ENCODE measurements at places on chromosomes 4 and X.
A peak's percentile ranks its signal among the peaks of the same experiment; 100 is the strongest.

GRCh38 chr4:2273221-2273620, 11.3 kb upstream of the MXD4 start:
- no peak for DNase-seq

DNA sequence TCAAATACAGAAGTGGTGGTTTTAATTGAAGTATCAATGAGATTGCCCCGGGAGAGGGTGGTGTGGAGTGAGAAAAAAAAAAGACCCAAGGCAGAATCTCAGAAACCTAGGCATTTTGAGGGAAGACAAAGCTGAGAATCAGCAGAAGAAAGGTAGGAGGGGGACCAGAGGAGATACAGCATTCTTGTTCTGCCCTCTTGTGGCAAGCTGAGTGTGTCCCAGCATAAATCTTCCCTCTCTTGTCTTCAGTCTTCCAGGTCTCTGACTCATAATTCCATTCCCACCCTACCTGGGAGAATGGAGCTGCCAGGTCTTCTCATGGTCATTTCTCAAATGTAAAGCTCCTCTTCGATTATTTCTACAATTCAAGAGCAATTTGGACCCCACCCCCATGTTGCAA, 32.7 kb upstream of the MAGED1 start:
- peak; percentile 14 for DNase-seq

- no peak for DNase-seq
These were observed 38.3 kb downstream of the ACOX3 start for GRCh38 chr4:8402181-8402597.

DNA sequence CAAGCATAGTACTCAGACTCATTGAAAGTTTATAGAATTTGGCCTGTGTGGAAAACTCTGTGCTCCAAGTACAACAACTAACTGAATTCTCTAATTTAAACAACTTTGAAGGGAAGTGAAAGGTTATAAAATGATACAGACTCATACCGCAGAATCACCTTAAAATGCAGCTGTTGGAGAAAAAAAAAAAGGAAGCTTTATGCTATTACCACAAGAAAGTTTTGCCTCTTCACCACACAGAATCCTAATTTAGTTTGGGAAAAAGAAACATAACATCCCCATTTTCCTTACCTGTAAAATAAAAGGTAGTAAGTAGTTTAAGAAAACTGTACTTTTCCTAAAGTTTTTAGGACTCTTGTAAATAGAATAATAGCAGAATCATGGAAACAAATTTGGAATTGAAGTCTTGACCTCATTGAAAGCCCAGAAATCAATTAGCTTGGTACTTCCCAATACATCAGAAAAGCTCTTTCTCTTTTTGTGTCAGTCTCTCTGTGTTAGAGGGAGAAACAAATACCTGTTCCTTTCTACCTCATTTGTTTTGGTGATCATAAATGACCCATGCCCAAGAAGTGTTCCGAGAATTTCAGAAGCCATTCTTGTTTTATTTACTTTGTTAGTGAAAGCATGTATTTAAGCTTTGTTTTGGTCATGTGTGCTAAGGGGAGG, 78.8 kb downstream of the NFKB1 start:
- no peak for DNase-seq

DNA sequence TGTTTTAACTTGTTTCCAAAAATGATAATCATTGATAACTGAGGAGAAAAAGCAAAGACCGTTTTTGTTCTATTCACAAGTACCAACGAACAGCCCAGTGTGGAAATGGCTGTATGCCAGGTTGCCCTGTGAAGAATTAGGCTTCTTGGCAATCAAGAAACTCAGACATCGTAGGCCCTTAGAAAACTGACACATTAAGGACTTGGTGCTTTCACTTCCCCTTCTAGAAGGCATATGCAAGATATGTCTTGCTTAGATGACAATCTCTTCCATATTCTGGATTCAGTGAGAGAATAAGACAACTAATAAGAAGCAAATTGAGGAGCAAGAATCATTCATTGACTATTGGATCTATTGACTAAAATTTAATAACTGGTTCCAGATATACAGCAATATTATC, 56.6 kb downstream of the ANAPC10 start:
- DNase-seq = peak; percentile 29

GRCh38 chrX:39309721-39310152, 508.5 kb downstream of the MID1IP1 start:
- DNase-seq = peak; percentile 89

- no peak for DNase-seq
These were observed 206.6 kb upstream of the HS3ST1 start for GRCh38 chr4:11635342-11635741.

DNA sequence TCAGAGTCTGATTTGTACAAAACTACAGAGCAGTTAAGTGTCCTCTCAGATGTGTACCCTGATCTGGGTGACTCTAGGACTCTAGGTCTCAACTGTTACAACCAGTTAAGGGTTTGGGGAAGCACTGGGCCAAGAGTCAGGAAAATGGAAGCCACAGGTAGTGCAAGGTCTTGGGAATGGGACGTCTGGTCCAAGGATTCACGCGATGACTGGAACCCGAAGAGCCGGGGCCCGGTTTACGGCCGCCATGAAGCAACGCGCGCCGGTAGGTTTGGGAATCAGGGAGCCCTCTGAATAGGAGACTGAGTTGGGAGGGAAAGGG, 321 bp upstream of the HPRT1 start:
- DNase-seq = no peak

GRCh38 chr4:82560853-82561785, 669 bp downstream of the TMEM150C start:
- peak; percentile 5 for DNase-seq

DNA sequence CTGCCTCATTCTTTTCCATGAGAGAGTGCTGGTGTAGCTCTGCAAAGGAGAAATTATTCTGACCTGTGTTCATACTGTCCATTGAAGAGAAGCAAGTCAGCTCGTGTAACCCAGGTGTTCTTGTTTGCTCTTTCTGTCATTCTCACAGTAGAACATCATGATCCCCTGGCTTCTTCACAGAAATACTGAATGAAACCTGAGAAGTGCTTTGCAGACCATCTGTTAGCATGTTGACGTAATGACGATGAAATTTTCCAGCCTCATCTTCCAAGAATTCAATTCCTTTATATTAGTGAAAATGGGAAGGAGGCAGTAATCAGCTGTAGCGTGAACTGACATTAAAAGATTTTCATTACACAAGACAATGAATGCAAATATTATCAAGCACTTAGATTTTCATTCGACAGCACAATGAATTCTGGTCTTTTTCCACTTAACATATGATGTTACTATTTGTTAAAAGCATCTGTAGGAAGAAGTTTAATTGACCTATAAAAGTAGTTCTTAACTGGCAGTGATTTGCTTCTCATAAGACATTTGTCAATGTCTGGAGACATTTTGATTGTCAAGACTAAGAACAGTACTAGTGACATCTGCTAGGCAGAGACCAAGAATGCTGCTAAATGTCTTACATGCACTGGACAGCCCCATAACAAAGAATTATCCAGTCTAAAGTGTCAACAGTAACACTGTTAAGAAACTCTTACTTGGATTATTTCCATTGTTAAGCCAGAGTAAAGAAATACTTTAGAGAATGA, 246.3 kb downstream of the BANK1 start:
- no peak for DNase-seq

GRCh38 chr4:17765514-17766286, 15.7 kb downstream of the FAM184B start:
- DNase-seq = no peak

DNA sequence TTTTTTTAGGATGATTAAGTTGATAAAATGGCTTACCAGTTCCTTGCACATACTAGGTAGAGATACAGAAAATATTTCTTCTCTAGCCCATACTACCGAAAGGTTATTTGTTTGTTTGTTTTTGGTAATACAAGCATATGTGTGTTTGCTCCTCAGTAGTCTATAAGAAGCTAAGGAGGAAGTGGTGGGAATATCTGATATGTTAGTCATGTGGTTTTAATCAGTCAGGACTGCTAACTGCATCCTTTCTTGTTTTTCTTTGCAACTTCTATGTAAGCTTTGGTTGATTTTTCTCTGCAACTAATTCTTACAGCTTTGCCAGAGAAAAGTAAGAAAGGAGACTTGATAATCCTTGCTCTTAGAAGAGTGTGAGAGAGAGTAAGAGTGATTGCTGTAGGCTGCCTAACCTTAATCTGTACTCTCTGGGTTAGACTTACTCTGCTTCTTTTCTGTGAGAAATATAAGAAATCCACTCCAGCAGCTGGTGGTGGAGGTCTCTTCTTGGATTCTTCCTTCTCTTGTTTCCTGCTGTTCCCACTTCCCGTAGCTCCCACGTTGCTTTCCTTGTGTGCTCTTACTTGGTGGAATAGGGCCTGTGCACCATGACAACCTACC, 28.3 kb downstream of the SEPTIN11 start:
- no peak for DNase-seq

- DNase-seq = no peak
These were observed 195.2 kb upstream of the STK26 start for GRCh38 chrX:131827935-131828334.

All from lung (tissue), 17 donors.